Activated T-helper 2 cell treated with anti-CD3 and anti-CD28 coated beads, Interferon-gamma antibody, Interleukin-2, Interleukin-4, amounts not matched to agents 10 μg/mL and 5 μg/mL and 100 μg/mL, durations not matched to agents 14 hours and 24 hours and 36 hours (primary cell): ENCODE measurements at places on chromosomes 2 and 18. TPM values are rescaled to one million over a fixed set of nuclear protein-coding genes. Genes with fewer than 3 reads are reported as not detected.
A peak's percentile ranks its signal among the peaks of the same experiment; 100 is the strongest.

DNA sequence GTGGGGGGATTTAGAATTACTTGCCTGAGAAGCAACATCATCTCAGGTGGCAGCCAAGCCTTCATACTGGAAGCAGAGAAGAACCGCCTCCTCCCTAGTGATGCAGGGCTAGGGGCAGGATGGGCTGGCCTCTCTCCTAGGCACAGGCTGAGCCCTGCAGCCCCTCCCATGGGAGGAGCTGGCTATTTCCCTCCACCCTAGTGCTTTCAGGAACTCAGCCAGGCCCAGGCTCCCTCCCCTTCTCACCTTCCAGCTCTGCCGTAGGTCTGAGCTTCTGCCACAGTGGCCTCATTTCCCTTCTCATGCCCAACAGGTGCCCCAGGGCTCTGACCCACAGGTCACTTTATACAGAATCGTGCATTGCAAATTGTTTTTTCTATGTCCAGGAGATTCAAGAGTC, 31.0 kb downstream of the CENPA start:
- peaks cover 18% of the 10 kb centered on the region for H3K27me3 ChIP-seq
- H3K4me1 ChIP-seq, result no peaks in the 10 kb centered on the region

GRCh38 chr18:21703241-21703820, 1.2 kb downstream of the ABHD3 start:
- H3K27ac ChIP-seq, result peak overlapping the region; percentile 89
- H3K27me3 ChIP-seq, result no peaks in the 10 kb centered on the region
- H3K4me3 ChIP-seq, result peak overlapping the region; percentile 96

DNA sequence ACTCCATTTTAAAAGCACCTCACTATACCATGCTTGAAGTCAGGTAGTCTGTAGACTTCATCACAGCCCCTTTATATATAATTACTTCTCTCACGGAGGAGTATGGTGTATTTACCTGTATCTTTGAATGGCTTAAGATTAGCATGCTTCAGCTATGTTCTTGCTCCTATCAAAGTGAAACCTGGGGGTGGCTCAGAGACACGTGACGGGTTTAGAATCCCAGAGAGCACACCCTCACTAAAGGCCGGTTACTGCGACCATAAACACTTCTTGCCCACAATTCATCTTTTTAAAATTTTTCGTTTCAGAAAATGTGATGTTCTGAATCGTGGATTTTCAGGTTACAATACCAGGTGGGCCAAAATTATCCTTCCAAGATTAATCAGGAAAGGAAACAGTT, 3.6 kb downstream of the IAH1 start:
- peaks cover 74% of the 10 kb centered on the region for H3K36me3 ChIP-seq
- no peak for DNase-seq
- H3K4me3 ChIP-seq, result no peak overlapping the region
- peaks cover 38% of the 10 kb centered on the region for H3K4me1 ChIP-seq

GRCh38 chr2:215826838-215827441, 186.4 kb downstream of the MREG start:
- no peak overlapping the region for H3K4me3 ChIP-seq
- no peak overlapping the region for H3K27ac ChIP-seq
- DNase-seq, result no peak
- H3K36me3 ChIP-seq, result no peaks in the 10 kb centered on the region
- H3K4me1 ChIP-seq, result peaks cover 15% of the 10 kb centered on the region
- H3K27me3 ChIP-seq, result peaks cover 7% of the 10 kb centered on the region

DNA sequence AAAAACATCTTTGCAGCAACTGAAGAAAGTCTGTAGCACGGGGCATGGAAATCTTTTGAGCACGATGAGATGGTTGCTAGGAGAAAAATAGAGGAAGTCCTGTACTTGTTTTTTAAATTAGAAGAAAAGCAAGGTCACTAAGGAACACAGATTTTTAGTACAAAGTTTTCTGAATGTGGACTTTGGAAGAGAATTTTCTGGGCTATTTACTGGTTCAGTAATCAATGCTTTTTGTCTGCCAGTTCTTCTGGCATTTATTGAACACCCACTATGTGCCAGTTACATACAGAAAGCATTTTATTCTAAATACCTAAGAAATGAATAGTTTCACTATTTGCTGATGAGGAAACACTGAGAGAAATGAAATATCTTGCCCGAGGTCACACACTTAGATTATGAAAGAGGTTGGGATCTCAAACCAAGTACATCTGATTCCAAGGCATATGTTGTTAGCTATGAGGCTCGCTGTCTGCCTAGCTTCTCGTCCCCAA, 15.6 kb upstream of the MAP3K20 start:
- H3K4me3 ChIP-seq, result no peak overlapping the region
- H3K36me3 ChIP-seq, result no peaks in the 10 kb centered on the region
- DNase-seq, result no peak
- H3K27me3 ChIP-seq, result peaks cover 44% of the 10 kb centered on the region

DNA sequence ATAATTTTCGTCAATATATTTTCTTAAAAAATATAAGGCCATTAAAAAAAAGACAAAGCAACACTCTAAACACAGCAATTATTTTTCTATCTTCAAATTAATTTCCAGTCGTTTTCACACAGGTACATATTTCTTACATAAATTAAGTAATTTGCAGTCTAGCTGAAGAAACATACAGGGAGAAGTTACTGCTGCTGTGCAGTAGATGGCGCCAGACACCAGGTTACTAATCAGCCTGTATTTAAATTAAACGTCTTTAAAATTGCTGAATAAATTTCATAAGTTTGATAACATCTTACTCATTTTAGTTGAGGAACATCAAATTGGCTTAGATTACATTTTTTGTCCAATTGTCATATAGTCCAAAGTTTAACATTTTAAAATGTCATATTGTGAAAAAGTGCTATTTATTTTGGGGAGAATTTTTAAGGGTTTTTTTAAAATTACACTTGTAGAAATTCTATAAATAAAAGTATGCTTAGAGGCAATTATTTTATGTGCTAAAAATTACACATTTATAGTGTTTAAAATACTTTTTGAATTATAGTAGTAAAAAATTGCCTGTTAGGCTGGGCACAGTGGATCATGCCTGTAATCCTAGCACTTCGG, 88.4 kb downstream of the PMAIP1 start:
- no peak overlapping the region for H3K4me3 ChIP-seq
- peaks cover 27% of the 10 kb centered on the region for H3K27me3 ChIP-seq
- H3K27ac ChIP-seq, result no peak overlapping the region
- H3K4me1 ChIP-seq, result no peaks in the 10 kb centered on the region

- no peaks in the 10 kb centered on the region for H3K4me1 ChIP-seq
- peaks cover 7% of the 10 kb centered on the region for H3K36me3 ChIP-seq
- no peaks in the 10 kb centered on the region for H3K27me3 ChIP-seq
- no peak for DNase-seq
- no peak overlapping the region for H3K27ac ChIP-seq
These were observed 25.7 kb downstream of the ADI1 start for GRCh38 chr2:3493615-3494007.

DNA sequence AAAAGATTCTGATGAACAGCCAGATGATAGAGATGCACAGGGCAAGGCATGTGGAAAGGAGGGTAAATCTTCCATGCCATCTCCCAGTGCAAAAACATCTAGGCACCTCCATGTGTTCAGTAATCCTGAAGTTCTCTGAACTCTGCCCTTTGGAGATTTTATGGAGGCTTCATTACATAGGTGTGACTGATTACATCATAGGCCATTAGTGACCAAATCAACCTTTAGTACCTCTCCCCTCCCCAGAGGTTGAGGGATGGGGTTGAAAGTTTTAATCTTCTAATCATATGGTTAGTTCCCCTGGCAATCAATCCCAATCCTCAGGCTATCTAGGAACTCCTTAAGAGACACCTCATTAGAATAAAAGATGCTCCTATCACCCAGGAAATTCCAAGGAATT, 2190.2 kb upstream of the PIK3C3 start:
- H3K27ac ChIP-seq, result no peak overlapping the region
- no peaks in the 10 kb centered on the region for H3K36me3 ChIP-seq
- no peaks in the 10 kb centered on the region for H3K4me1 ChIP-seq
- H3K4me3 ChIP-seq, result no peak overlapping the region
- DNase-seq, result no peak
- H3K27me3 ChIP-seq, result no peaks in the 10 kb centered on the region

DNA sequence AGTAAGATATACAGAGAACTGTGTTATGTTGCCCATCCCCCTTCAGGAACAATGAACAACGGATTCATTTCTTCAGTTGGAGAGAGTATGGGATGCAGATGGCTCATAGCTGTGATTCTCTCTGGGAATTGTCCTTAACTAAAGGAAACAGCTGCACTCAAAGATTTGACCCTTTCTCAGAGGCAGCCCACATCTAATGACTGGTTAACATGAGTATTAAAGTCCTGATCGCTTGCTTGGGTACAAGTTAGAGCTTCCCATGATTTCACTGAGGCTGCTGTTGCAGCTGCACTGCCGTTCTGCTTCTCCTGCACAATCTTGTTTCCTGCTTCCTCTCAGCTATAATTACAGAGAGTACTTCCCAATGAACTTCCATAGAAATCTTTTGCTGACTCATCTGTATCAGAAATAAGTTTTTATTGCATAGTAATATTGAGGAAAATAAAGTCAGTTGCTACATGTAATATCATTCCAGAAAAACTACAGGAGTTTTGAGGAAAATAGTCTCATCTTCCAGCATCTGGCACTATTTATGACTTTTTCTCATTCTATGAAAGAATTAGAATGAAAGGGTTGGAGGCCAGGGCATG, 12.8 kb upstream of the SCN9A start:
- H3K4me1 ChIP-seq, result no peaks in the 10 kb centered on the region
- no peak for DNase-seq
- H3K36me3 ChIP-seq, result no peaks in the 10 kb centered on the region
- no peak overlapping the region for H3K27ac ChIP-seq

DNA sequence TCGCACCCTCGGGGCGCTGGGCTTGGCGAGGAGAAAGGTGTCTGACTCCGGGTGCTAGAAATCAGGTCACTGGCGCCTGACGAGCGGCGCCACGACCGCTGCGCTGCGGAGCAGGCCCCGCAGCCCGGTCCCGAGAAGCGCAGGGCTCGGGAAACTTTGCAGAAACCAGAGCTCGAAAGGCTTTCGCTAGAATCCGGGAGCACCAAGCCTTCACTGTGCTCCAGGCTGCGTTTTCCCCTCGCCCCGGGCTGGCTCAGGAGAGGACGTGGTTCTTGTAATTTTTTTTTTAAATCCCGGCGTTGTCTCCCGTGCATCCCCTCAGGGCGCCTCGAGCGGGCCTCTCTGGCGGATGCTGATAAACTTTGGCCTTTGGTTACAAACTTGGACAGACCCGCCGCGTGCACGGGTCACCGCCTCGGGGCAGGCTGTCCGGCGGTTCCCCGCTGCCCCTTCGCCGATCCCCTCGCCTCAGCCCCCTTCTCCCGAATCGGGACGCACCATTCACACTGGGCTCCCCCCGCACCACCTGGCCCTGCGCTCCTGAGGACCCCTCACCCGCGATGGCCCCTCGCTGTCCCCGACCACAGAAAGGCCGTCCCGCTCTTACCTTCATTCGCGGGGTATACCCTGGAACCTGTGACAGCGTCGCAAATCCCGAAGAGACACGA, 419 bp downstream of the EPHA4 start:
- H3K4me1 ChIP-seq, result peaks cover 23% of the 10 kb centered on the region
- no peak for DNase-seq
- peak overlapping the region; percentile 84 for H3K4me3 ChIP-seq
- no peak overlapping the region for H3K27ac ChIP-seq
- no peaks in the 10 kb centered on the region for H3K36me3 ChIP-seq
- H3K27me3 ChIP-seq, result peaks cover 73% of the 10 kb centered on the region

GRCh38 chr2:23554054-23554697, 169.2 kb downstream of the KLHL29 start:
- no peaks in the 10 kb centered on the region for H3K36me3 ChIP-seq
- H3K27me3 ChIP-seq, result no peaks in the 10 kb centered on the region
- H3K4me3 ChIP-seq, result no peak overlapping the region
- H3K27ac ChIP-seq, result no peak overlapping the region
- peaks cover 6% of the 10 kb centered on the region for H3K4me1 ChIP-seq
- no peak for DNase-seq

DNA sequence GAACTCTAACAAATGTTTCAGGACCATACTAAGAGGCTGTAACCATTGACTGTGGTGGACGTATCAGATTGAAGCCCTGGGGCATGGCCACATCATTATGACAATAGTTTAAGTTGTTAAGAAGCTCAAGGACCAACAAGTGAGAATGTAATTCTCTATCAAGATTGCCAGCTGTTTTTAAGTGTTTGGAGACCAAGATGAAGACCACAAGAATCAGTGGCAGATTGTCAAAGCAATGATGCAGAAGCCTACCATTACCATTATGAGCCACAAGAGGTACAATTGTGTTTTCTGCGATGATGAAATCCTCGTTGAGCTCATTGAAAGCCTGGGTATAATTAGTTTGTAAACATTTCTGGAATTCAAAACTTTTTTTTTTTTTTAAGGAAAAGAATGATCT, 261.1 kb upstream of the ZEB2 start:
- H3K27ac ChIP-seq, result no peak overlapping the region
- no peaks in the 10 kb centered on the region for H3K4me1 ChIP-seq
- no peaks in the 10 kb centered on the region for H3K27me3 ChIP-seq

DNA sequence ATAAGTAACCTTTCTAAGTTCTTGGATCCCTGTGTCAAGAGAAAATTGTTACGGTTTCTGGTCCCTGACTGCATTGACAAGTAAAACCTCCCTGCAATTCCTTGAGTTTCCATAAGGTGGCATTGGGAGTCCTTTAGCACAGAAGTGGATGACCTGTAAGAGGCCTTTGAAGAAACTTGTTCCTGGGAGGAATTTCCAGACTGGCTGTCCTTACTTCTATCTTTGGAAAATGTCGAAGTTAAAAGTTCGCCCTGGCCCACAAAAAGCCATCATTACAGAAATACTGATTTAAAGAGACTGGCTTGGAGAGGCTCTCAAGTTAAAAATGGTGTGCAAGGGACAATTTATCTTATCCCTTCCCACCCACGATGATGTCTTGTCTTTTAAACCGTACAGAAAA, 218.4 kb downstream of the CDH20 start:
- no peaks in the 10 kb centered on the region for H3K36me3 ChIP-seq
- DNase-seq, result no peak
- no peak overlapping the region for H3K4me3 ChIP-seq
- no peak overlapping the region for H3K27ac ChIP-seq
- peaks cover 8% of the 10 kb centered on the region for H3K27me3 ChIP-seq

- no peak overlapping the region for H3K27ac ChIP-seq
- H3K4me3 ChIP-seq, result no peak overlapping the region
- DNase-seq, result no peak
- H3K36me3 ChIP-seq, result no peaks in the 10 kb centered on the region
- H3K27me3 ChIP-seq, result no peaks in the 10 kb centered on the region
- H3K4me1 ChIP-seq, result no peaks in the 10 kb centered on the region
These were observed 160.8 kb downstream of the LPIN1 start for GRCh38 chr2:11907190-11907589.

Gene EGR4
- total RNA-seq, result 0.46 and 0.53 TPM in 2 replicates

Gene GAL3ST2
- 1.3 and 1.9 TPM in 2 replicates for total RNA-seq

Gene ERBB4
- not detected in 2 replicates for total RNA-seq

Gene EIF2AK2
- 30.6 and 30.8 TPM in 2 replicates for total RNA-seq

Gene AAK1
- 108 TPM in 2 replicates for total RNA-seq

Gene SCYGR4
- not detected in 2 replicates for total RNA-seq

Gene RAB6C
- total RNA-seq, result not detected in 2 replicates

Gene CCDC141
- 3.6 and 4.2 TPM in 2 replicates for total RNA-seq

Gene PARD3B
- total RNA-seq, result 0.09 and 0.39 TPM in 2 replicates

Gene MROH2A
- total RNA-seq, result not detected in 2 replicates

Gene TPGS2
- 81.6 and 83.3 TPM in 2 replicates for total RNA-seq

Gene SDC1
- 0.59 and 0.62 TPM in 2 replicates for total RNA-seq
